CD14-positive monocyte (primary cell): ENCODE measurements at places on chromosomes 3 and 15. TPM values are rescaled to one million over a fixed set of nuclear protein-coding genes. Genes with fewer than 3 reads are reported as not detected.
A peak's percentile ranks its signal among the peaks of the same experiment; 100 is the strongest.

PLA2G4D gene
- polyA plus RNA-seq = not detected

CCNB2 gene
- polyA plus RNA-seq = 0.17 and 0.53 TPM in 2 replicates

- DNase-seq = no peak
Measured at GRCh38 chr15:40911141-40911540, 16.9 kb downstream of the VPS18 start.

- peak; percentile 59 for DNase-seq
Measured at GRCh38 chr3:134486577-134487041, 752 bp downstream of the CEP63 start.

HTR3E gene
- not detected in 2 replicates for polyA plus RNA-seq

- DNase-seq = no peak
Measured at GRCh38 chr3:30741889-30742288, 135.5 kb downstream of the TGFBR2 start.

DNA sequence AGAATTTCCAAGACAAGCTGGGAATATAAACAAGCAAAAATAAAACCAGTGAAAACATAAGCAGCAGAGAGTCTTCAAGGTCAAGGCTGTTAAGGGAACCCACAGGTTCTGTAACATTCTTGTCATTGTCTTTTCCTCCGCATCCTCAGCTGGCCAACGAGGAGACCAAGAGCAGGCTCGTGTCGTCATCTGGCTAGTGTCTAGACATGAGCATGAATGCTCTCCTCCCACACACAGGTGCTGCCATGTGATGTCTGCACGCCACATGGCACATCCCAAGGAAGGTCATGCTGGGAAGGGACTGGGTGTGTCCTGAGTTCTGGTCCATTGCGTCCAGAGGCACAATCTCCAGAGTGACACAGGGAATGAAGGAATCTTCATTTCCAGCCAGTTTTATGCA lies 156.2 kb downstream of the POLR2M start:
- DNase-seq = no peak

- DNase-seq = no peak
Measured at GRCh38 chr3:45806072-45806471, 9.7 kb upstream of the SLC6A20 start.

GRCh38 chr15:64828985-64829384 lies 3.5 kb upstream of the PIF1 start:
- no peak for DNase-seq

LRRC34 gene
- 0.17 and 0.43 TPM in 2 replicates for polyA plus RNA-seq

GRCh38 chr15:52527911-52528563 lies 643 bp downstream of the MYO5A start:
- DNase-seq = peak; percentile 32

DNA sequence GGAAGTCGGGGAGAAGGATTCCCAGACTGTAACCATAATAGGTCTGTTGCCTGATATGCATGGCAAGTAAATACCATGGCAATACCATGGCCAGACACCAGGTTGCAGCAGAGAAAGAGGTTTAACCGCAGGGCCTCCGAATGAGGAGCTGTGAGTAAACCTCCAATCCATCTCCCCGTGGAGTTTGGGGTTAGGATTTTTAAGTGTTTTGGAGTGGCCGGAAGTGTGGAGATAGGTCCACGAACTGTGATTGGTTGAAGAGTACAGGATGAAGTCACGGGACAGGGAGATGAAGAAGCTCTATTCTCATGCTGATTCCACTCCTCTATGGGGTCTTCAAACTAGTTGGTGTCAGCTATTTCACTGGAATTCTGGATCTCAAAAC lies 127.9 kb downstream of the ST8SIA2 start:
- peak; percentile 4 for DNase-seq

DNA sequence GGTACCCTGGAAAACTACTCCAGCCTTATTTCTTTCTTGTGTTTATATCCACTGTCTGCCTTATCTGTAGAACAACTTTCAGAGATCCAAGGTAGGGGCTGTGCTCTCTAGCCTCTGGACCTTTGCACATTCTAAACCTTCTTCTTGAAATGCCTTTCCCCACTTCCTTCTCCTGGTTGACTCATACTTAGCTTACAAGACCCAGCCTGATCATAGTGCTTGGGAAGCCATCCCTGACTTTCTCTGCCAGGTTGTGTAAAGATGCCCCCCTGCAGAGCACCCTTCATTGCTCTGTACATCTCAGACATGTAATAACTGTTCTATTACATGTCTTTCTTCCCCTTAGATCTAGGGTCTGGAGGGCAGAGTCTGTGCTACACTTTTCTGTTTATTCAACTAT lies 50.1 kb downstream of the PPM1L start:
- peak; percentile 15 for DNase-seq

DNA sequence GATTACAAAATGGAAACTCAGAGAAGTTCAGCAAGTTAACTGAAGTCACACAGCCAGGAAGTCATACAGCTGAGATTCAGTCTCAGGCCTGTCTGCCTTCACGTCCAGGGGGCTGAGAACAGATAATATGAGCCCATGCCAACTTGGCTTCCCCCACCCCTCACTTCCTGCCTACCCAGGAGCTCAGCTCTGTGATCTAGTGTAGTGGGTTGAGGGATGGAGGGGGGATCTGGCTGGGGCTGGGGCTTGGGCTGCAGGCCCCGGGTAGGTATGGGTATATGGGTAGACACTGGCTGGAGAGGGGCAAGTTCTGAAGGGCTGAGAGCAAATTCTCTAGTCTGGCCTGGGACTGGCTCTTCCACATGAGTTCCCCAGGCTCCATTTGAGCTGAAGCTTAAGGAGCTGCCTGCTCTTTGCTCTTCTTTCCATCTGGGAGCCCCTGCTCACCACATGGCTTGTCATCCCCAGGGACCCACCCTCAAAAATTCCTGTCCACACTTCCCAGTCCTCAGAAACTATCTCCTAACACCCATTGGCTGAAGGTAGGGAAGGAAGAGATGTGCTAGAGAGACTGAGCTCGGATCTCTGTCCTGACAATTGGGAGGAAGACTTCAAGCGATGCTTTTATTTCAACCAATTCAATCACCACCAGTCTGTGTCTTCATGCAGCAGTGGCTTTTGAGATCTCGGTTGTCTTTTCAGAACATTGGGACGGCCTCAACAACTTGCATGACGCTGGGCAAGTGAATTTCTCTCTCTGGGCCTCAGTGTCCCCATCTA lies 2.0 kb downstream of the RASGRF1 start:
- DNase-seq = no peak

DNA sequence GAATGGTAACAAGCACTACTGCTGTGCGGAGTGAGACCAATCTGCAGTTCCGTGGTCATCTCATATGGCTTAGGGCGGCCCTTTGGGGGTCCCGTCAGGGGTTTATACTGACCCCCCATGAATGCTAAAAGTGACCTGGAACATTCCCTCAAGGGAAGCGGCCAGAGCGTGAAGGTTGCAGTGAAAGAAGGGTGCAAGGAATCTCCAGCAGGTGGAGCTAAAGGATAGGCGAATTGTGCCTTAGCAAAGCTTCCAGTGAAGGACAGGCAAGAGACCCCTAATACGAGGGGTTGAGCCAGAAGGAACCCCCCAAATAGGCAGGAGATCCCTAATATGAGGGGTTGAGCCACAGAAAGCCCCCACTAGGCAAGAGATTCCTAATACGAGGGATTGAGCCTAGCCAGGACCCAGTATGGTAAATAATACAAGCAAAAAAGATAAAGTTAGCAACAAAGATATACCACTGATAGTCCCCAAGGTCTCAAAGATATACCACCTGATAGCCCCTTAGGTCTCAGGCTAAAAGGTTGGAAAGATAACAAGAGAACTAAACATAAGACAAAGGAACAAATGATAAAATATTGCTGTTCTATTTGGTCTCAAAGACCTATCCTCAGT lies 32.8 kb downstream of the ZNF589 start:
- peak; percentile 45 for DNase-seq

GRCh38 chr15:99508311-99508645 lies 57.5 kb upstream of the MEF2A start:
- no peak for DNase-seq

- peak; percentile 28 for DNase-seq
Measured at GRCh38 chr3:23889386-23889785, 27.4 kb downstream of the NKIRAS1 start.

DLL4 gene
- not detected for polyA plus RNA-seq

MITF gene
- 12.1 TPM for polyA plus RNA-seq

- DNase-seq = no peak
Measured at GRCh38 chr15:101531170-101531569, 41.7 kb upstream of the PCSK6 start.

- DNase-seq = no peak
Measured at GRCh38 chr3:105811518-105812193, 57.2 kb downstream of the CBLB start.

DNA sequence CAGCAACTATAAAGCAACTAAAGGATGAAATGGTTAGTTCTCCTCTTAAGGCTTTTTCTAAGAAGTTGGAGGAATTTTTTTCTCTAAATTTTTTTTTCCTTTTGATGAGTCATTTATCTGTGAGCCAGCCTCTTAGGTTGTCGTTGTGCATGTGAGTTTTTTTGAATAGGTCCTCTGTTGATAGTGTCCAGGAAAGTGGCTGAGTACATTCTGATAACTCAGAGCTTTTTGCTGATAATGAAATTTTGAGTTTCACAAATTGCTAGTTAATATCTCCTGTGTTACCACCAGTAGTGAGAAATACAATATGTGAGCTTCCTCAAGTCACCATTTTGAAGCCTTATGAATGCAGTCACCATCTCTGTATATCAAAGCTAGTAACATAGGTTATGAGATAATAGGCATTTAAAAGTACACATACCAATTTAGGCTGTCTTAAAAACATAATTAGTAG lies 7.1 kb upstream of the LXN start:
- DNase-seq = no peak

TCTA gene
- polyA plus RNA-seq = 35.5 and 38.8 TPM in 2 replicates

DNA sequence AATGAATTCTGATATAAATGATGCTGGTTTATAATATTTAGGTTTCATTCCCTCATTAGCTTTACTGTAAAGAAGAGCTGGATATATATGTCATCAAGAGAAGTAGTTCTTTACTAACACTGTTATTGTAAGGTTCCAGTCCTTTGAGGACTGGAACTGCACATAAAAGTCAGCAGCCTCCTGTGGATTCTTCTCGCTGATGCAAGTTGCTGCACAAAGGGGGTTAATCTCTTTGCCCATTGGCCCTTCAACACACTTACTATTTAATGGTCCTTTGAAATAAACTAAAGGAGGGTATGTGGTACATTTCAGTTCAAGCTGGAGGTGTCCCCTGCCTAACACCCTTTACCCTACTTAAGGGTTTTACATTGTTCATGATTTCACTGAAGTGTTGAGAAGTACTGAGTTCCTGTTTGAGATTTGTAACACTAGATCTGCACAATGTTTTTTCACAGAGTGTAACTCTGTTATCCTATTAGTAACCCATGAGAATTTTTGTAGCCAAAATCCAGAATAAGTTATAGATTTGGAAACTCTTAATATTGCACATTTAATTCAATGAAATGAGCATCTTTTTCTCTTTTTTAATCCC lies 43.9 kb downstream of the NR2C2 start:
- no peak for DNase-seq

GRCh38 chr15:94028809-94029208 lies 202.6 kb upstream of the MCTP2 start:
- no peak for DNase-seq

SLC2A2 gene
- polyA plus RNA-seq = not detected in 2 replicates

CCR9 gene
- not detected for polyA plus RNA-seq

- DNase-seq = no peak
Measured at GRCh38 chr15:87118435-87118834, 1038.8 kb downstream of the AGBL1 start.

- DNase-seq = no peak
Measured at GRCh38 chr3:166446986-166447385, 609.8 kb upstream of the BCHE start.

DNA sequence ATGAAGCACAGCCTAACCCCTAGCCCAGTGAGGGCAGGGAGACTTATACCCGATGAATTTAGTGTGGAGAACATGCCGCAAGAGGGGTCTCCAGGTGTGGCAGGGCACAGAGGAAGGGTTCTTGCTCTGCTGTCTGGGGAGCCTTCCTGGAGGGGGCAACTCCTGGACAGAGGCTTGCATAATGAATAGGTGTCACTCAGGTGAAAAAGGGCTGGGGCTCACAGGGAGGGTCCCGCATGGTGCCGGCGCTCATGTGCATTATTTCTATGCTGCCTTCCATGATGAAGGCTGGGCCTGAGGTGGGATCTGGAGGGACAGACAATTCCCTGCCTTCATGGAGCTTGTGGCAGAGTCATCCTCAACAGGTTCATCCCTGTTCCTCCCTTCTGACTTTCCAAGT lies 51.5 kb downstream of the ITGA11 start:
- no peak for DNase-seq

DNA sequence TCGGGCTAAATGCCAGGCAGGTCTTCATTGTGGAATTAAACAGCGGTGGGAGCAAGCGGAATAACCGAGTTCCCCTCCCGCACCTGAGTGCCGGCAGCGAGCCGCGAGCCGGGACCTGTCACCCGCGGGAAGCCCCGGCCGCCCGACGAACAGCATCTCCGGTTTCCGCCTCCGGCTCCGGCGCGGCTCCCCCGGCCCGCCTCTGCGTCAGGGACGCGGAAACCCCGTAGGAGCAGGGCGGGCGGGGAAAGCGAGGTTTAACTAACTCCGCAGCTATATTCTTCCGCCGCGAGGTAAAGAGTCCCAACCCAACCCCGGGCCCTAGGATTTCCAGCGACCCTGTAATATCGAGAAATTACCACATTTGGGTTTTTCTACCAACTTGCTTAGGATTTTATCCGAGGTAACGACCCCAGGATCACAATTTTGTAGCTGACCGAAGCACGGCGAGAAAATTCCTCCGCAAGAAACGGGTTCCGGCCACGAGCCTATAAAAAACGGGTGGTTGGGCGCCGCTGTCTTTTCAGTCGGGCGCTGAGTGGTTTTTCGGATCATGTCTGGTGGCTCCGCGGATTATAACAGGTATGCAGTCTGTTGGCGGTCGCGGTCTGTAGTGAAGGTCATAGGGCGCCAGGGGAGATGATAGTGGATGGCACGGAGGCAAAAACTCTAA lies at the start of gene EIF4A2:
TSS of gene EIF4A2 (plus strand) at position 520 of the 673 bp plus-strand sequence. CDS start at position 554, 34 bp downstream.
- peak; percentile 89 for DNase-seq

GRCh38 chr3:108208831-108209230 lies 13.4 kb downstream of the IFT57 start:
- no peak for DNase-seq

CACNA2D2 gene
- not detected for polyA plus RNA-seq

DNA sequence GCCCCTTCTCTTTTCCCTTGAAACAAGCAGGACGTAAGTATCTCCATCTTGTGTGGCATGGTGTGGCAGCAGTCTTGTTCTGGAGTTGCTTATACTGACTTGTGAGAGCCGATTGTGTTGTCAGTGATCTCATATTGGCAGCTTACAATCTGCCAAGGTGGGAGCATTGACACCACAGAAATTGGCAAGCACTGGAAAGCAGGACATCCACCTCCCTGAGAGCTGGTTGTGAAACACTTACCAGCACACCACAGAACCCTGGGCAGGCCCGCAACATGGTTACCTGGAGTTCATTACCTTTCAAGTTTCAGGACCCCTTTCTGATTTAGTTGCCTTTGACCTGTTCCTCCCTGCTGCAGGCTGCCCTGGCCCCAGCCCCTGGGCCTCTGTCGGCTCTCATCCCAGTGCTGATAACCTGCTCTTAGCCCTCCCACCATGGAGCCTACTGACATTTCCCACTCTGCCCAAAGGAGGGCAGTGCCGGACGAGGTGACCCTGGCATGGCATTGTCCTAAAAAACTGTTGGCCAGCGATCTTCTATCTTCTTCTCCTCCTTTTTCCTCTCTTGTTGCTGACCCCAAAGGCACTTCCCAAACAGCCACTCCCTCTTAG lies 10.6 kb upstream of the ATP2B2 start:
- DNase-seq = no peak
